ENCODE measurements at places on chromosomes 12 and 14. TPM values are rescaled to one million over a fixed set of nuclear protein-coding genes. Genes with fewer than 3 reads are reported as not detected.

The HOXC11 gene
- not detected for total RNA-seq

The PPFIA2 gene
- 0.57 TPM for total RNA-seq

The TSPAN8 gene
- total RNA-seq = not detected

DNA sequence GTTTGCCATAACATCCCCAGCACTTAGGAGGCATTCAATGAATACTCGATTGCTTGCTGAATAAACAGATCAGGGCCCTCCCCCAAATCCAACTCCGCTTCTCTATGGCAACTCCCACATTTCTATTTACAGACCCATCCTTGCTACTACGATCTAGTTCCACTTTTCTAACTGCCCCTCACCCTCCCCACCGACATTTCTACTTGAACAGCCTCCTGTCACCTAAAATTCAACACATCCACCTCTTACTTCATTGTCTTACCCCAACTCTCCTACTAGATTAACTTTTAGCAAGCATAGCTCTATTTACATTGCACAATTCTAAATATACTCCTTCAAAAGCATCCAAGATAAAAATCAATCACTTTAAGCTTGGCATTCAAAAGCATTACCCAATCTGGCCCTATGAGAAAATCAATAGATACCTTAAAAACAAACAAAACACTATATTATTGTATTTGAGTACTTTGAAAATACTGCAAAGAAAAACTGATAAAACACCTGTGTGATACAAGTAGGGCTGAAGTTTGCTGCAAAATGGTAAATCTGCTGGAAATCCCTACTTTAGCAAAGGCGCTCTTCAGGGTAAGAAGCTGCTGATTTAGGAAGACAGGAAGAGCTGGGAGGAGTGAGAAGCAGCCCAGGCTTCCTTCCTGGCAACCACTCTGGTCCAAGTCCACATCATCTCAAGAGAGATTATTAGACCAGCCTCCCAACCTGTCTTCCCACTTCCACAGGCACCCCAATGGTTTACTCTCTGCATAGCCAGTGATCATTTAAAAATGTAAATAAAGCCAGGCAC lies 96.4 kb downstream of the HECTD4 start:
- DNase-seq = no peak

DNA sequence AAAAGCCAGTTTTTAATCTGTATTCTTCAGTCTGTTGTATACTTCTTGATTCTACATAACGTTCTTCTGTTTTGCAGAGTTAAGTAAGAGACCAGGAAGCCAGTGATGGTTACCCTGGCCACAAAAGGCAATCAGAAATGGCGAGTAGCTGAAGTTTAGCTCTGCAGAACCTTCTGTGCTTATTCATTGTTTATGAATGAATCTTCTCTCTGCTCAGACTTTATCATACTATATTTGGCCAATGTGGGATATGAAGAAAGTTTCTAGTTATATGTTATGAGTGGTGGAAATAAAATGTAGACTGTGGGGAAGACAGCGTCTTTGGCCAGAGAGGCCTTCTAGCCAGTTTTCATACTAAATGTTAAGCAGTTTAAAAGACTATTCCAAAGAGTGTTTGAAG lies 249.9 kb upstream of the RGS6 start:
- no peak for DNase-seq

GRCh38 chr12:73798523-73798922 lies 739.1 kb upstream of the ATXN7L3B start:
- DNase-seq = no peak

DNA sequence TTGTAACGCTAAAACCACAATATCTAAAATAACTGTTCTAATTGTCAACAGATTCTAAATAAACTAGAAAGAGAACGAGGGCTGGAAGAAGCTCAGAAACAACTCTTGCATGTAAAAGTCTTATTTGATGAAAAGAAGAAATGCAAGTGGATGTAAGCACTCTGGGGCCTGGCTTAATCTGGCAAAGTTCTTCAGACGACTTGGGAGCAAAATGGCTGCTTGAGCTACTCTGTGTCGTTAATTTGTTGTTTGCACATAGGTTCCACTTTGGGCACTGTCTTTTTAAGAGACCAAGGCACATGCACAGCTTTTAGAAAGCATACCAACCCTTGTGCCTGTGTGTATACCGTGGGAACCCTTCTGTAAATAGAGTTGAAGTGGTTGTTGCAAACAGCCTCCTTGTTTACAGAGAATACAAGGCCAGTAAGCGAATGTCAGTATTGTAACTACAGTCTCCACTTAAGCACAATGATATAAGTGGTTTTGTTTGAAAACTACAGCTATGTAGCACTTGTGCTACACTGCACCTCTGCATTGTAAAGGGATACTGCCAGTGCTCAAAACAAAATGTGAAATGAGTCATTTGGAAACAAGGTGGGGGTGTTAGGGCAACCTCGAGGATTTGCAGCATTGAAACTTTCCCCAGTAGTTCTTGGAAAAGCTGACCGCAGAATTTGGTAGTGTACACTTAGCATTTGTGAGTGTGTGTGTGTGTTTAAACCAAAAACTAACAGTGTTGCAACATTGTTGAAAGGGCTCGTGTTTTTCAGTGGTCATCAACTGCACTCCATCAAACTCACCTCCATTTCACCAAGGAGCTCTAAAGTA lies 154.3 kb downstream of the CEP83 start:
- no peak for DNase-seq

DNA sequence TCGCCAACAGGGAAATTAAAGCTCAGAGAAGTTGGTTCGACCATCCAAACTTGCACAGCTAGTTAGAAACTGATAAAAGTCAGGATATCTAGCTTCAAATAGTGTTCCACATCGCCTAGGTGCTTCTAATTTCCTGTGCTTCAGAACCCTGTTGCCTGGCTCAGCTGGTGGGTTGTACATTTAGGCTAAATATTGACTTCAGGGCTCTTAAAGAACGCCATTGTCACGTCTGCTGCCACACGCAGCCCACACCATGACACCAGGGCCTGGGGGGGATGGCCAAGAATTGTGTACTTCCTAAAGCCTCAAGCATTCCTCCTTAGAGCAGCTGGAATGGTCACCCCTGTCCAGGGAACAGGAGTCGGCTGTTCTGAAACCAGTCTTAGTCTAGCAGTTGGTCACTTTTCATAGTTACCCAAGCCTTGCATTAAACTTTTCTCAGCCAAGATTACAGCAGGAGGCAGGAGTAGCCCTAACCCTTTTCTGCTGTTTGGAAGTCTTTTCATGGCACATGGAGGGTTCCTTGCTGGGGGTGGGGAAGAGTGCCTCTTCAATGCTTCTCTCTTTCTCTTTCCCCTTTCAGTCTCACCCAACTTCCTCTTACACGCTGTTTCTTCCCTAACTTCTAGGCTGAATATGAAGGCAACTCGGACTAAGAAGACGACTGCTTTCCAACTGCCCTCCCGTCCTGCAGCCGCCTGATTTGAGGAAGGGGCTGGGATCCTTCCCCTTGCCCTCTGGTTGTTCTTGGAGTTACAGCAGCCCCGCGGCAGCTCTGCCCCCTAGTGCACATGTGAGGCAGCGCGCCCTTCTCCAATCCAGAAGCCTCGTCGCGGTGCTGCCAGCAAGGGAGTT lies 17.1 kb downstream of the FOS start:
- DNase-seq = peak; percentile 92

GRCh38 chr14:34650786-34651584 lies 21.0 kb upstream of the SNX6 start:
- no peak for DNase-seq

- no peak for DNase-seq
Observed at GRCh38 chr14:84477996-84478395, 1051.9 kb upstream of the FLRT2 start.

DNA sequence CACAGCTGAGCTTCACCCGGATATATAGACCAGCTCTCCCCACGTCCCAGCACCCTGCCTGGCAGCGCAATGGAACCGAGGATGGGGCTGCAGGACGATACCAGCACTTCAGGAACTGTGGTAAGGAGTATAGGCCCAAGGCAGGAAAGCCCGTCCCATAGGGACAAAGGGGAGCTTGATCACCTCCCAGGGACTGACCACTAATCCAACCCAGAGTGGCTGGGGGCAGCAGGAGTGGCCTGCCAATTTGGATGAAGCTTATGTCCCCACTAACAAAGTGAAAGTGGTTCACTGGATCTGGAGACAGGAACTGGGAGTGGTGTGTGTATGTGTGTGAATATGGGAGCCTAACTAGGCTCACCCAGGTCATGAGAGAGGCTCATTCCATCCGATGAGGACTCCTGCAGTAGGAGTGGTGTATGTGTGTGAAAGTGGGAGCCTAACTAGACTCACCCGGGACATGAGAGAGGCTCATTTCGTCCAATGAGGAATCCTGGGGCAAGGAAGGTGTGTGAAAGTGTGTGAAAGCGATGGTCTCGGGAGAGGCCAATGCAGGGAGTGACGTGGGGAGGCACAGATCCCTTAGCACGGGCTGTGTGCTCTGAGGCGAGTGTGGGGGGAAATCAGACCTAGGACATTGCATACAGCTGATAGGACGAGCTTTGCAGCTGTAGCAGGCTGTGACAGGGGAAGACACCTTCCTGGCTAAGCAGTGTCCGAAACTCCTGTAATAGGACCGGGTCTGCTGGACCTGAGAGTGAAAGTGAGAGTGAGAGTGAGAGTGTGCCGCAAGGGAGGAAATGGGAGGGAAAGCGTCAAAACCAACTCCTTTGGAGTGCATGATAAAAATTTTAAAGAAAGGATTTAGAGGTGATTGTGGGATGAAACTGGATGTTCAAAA lies 25.7 kb downstream of the KLRK1 start:
- DNase-seq = no peak

- no peak for DNase-seq
Observed at GRCh38 chr12:92482599-92482998, 220.2 kb upstream of the PLEKHG7 start.

DNA sequence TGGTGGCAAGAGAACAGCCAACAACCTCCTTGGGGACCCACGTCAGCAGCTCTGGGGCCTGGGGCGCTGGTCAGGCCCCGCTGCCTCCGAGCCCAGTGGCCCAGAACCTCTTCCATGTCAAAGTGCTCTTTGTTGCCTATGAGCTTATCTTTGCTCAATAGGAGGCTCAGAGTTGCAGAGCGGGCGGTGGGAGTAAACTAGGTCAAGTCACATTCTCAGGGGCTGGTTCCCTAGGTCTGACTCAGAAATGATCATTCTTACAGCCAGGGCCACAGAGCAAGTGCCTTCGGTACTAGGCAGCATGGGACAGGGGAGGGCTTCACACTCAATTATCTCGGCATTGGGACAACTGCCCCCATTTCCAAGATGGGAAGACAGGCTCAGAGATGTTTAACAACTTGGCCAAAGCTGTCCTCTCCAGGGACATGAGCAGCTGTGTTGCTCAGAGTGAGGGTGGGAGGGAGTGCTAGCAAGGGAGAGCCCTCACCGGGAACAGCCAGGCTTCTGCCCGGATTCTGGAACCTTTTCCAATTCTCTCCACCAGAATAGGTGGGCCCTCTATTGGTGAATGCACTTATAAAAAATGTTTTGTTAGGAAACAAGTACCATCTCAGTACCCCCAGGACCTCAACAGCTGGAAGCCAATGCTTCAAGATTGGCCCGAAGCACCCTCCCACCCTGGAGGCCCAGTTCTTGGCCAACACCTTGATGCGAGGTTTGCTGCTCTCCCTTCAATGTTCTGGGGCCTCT lies 11.9 kb downstream of the SLC25A29 start:
- no peak for DNase-seq

- peak; percentile 88 for DNase-seq
Observed at GRCh38 chr14:68939893-68940613, 39.0 kb downstream of the ACTN1 start.

The GAS2L3 gene
- total RNA-seq = 2.8 TPM

DNA sequence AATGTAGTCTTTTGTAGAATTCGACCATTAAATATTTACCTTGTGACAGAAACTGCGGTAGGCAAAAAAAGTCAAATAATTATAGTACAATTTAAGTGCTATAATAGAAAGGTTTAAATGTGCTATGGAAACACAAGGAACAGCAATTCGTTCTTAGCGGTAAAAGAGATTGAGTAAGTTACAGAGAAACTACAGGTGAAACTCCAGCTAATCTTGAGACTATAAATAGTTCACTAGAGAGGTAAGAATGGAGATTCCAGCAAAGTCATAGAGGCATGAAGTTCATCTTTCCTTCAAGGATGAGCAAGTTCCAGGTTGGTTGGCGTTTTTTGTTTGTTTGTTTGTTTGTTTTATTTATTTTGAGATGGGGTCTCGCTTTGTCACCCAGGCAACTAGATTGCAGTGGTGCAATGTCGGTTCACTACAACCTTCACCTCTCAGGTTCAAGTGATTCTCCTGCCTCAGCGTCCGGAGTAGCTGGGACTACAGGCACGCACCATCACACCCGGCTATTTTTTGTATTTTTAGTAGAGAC lies 878 bp upstream of the R3HDM2 start:
- DNase-seq = no peak

Data from cardiac septum (tissue), 1 donor.